CD4-positive, alpha-beta T cell (primary cell): ENCODE measurements at places on chromosomes 1 and 21. TPM values are rescaled to one million over a fixed set of nuclear protein-coding genes. Genes with fewer than 3 reads are reported as not detected.

The PTAFR gene
- total RNA-seq = 0.53 TPM

The C1QA gene
- not detected for total RNA-seq

The MCOLN2 gene
- 9.7 TPM for total RNA-seq

The SELL gene
- 204 TPM for total RNA-seq

The EVA1C gene
- 11.1 TPM for total RNA-seq

The RGS13 gene
- total RNA-seq = 0.30 TPM

The TNFSF18 gene
- total RNA-seq = not detected

The KIAA1614 gene
- total RNA-seq = 0.14 TPM

The ILDR2 gene
- total RNA-seq = 0.67 TPM

The SPRR2B gene
- total RNA-seq = not detected

GRCh38 chr1:36307601-36308330 lies 1.6 kb downstream of the SH3D21 start:
- peak; percentile 39 for DNase-seq
- peaks cover 16% of the 10 kb centered on the region for H3K36me3 ChIP-seq
- no peaks in the 10 kb centered on the region for H3K27me3 ChIP-seq
- H3K4me3 ChIP-seq = peak overlapping the region; percentile 64
- H3K27ac ChIP-seq = no peak overlapping the region

DNA sequence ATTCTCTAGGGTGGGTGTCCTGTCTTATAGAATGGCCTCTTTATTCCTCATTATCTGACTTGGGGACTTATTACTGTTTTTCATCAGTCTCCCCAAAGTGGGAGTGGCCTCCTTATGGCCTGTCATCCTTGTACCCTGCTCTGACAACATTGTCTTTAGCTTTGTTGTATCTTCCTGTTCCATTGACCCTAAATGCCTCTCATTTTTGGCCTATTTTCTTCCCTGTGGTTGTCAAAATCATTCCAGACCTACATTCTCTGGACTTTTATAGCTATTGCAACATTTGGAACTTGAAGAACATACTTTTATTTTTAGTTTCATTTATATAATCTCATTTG lies 9.7 kb downstream of the SFT2D2 start:
- no peaks in the 10 kb centered on the region for H3K27me3 ChIP-seq
- peaks cover 17% of the 10 kb centered on the region for H3K4me1 ChIP-seq
- no peak overlapping the region for H3K4me3 ChIP-seq
- DNase-seq = no peak
- peaks cover 87% of the 10 kb centered on the region for H3K36me3 ChIP-seq

GRCh38 chr1:167772436-167772835 lies 50.7 kb downstream of the MPZL1 start:
- H3K27me3 ChIP-seq = no peaks in the 10 kb centered on the region
- no peak for DNase-seq
- no peak overlapping the region for H3K27ac ChIP-seq
- H3K4me1 ChIP-seq = no peaks in the 10 kb centered on the region

- no peaks in the 10 kb centered on the region for H3K36me3 ChIP-seq
- H3K4me3 ChIP-seq = no peak overlapping the region
- DNase-seq = no peak
- no peak overlapping the region for H3K27ac ChIP-seq
Observed at GRCh38 chr1:41811051-41811795, 107.5 kb downstream of the HIVEP3 start.

DNA sequence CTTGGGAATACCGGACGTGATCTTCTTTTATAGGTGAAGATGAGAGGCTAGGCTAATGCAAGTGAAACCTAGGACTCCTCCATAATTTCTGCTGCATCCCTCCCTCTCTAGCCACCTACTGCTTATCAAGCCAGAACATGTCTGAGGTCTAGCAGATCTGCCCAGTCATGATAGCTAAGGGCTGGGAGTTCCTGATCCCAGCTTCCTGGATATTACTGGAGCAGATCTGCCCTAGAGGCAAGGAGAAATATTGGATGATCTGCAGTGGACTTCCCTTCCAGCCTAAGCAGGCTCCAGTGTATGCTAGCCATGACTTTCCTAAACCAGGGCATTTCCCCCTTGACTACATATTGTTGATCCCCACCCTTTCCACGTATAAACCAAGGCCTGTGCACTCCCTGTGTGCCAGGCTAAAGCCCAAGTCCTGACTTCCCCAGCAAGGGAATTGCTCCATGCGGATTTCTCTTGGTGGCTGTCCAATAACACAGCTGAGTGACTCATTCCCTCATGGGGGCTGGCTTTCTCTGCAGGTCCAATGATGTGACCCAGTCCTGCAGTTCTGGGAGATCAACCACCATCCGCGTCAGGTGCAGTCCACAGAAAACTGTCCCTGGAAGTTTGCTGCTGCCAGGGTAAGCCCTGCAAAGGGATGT lies 15.5 kb upstream of the SARS1 start:
- no peaks in the 10 kb centered on the region for H3K27me3 ChIP-seq
- DNase-seq = no peak
- no peak overlapping the region for H3K27ac ChIP-seq
- peaks cover 3% of the 10 kb centered on the region for H3K36me3 ChIP-seq

GRCh38 chr21:42654179-42654912 lies 925 bp downstream of the PDE9A start:
- H3K36me3 ChIP-seq = no peaks in the 10 kb centered on the region
- DNase-seq = no peak
- peaks cover 9% of the 10 kb centered on the region for H3K27me3 ChIP-seq
- peaks cover 24% of the 10 kb centered on the region for H3K4me1 ChIP-seq
- H3K4me3 ChIP-seq = peak overlapping the region; percentile 58

DNA sequence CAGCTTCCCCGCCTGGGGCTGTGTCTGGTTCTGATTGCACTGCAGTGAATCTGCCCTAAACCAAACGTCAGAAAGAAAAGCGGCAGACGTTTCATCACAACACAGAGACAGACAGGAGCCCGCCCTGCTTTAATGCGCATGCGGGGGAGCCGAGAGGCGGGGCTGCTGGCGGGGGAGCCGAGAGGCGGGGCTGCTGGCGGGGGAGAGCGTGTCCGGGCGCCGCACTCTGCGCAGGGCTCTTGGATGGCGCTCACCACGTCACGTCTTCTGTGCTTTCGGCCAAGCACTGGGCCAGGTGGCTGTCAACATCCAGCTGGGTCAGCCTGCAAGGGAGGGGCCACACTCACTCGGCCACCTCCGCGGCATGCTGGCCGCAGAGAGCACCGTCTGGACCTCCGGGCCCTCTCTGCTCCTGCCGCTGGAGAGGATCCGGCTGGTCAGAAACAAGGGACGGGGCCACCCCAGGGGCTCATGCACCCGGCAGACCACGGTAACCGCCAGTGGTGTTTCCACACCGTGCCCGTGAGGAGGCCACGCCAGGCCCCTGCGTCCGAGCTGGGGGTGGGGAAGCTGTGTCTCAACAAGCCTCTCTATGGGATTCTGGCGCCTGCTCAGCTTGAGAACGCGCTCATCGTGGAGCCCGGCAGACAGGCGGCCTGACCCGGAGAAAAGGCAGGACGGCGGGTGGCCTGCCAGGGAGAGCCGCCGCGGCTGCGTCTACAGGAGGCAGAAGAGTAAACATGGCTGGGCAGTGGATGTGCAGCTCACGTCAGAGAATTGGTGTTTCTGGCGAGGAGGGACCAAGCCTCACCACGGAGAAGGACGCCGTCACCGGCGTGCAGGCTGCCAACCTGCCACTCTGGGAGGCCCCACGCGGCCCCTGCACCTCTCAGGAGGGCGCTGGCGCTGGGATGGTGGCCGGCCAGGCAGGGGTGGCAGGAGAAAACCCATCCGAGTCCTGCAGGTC lies 4.8 kb downstream of the FAAP20 start:
- H3K27ac ChIP-seq = peak overlapping the region; percentile 17
- H3K4me1 ChIP-seq = peaks cover 38% of the 10 kb centered on the region
- no peaks in the 10 kb centered on the region for H3K27me3 ChIP-seq
- peak; percentile 85 for DNase-seq
- H3K36me3 ChIP-seq = peaks cover 8% of the 10 kb centered on the region

DNA sequence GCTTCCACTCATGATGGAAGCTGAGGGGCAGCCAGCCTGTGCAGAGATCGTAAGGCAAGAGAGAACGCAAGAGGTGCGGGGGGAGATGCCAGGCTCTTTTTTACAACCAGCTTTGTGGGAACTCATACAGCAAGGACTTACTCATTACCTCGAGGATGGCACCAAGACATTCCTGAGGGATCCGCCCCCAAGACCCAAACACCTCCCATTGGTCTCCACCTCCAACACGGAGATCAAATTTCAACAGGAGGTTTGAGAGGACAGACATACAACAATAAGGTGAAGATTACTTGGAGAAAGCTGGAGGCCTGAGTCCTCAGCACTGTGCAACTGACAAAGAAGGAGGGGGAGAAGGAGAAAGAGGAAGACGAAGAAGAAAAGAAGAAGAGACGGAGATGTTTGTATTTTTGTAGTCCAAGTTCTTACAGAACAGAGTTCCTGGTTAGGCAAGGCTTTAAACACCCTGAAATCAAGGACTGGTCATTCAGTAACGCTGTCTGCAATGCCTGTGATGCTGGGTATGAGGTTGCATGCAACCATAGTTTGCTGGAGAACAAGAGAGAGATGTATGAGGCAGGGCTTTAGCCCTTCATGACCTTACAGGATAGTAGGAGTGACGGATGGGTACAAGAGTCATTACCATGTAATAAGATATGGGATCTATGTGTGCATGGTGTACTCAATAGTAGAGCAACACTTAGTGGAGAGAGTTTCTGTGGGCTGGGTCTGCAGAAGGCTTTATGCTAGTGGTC lies 19.7 kb upstream of the GALNT2 start:
- H3K36me3 ChIP-seq = no peaks in the 10 kb centered on the region
- peaks cover 3% of the 10 kb centered on the region for H3K27me3 ChIP-seq
- H3K4me3 ChIP-seq = no peak overlapping the region
- no peak for DNase-seq

- DNase-seq = no peak
- H3K4me3 ChIP-seq = no peak overlapping the region
- no peak overlapping the region for H3K27ac ChIP-seq
Observed at GRCh38 chr1:233677690-233678354, 63.9 kb downstream of the KCNK1 start.

DNA sequence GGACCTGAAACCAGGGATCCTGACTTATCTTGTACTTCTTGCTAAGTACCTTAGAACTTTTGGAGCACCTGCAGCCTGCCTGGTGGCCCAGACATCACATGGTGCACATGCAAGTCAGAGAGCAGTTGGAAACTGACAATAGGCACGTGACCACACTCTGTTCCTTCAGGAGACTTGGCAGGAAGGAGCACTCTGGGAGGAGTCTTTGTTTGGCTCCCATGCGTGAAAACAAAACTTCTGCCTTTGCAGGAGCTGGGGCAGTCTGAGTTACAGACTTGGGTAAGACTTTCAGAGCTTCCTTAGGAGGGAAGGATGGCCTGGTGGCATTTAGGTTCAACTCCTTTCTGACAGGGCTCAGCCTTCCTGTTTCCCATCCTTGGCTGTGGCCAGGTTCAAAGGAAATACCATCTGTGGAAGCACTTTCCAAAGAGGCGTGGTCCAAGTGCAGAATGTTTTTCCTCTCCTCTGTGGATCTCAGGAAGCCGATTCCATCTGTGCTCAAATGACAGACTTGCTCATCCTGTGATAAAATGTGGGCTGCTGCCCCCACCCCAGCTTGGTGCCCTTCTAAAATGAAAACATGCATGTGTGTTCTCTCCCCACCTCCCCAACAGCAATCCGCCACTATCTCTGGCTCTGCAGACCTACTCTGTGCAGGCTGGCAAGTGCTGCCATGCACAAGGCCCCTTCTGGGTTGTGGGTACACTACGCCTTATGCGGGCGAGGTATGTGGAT lies 14.1 kb upstream of the ZNF436 start:
- no peak overlapping the region for H3K4me3 ChIP-seq
- H3K27me3 ChIP-seq = no peaks in the 10 kb centered on the region
- peaks cover 4% of the 10 kb centered on the region for H3K36me3 ChIP-seq
- no peak for DNase-seq

GRCh38 chr1:78277253-78277652 lies 213.5 kb upstream of the PTGFR start:
- H3K27me3 ChIP-seq = no peaks in the 10 kb centered on the region
- H3K4me3 ChIP-seq = no peak overlapping the region

DNA sequence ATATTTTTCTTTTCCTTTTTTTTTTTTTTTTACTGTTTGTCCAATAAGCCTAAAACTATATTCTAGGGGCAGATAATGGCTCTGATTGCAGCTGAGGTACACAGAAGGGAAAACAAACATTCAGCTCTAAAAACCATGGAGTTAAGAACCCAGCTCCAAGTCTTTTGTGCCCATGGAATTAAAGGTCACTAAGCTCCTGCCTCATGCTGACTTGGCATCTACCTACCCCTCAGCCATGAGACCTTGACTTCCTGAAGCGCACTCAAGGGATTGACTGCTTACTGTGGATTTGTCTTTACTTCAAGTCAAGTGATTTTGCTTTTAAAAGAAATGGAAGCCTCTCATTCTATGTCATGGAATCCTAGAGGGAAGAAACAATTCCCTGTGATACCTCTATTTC lies 192.3 kb downstream of the AMY1C start:
- DNase-seq = no peak
- H3K27ac ChIP-seq = no peak overlapping the region
- no peaks in the 10 kb centered on the region for H3K4me1 ChIP-seq
- no peaks in the 10 kb centered on the region for H3K27me3 ChIP-seq
- H3K4me3 ChIP-seq = no peak overlapping the region
- H3K36me3 ChIP-seq = no peaks in the 10 kb centered on the region

DNA sequence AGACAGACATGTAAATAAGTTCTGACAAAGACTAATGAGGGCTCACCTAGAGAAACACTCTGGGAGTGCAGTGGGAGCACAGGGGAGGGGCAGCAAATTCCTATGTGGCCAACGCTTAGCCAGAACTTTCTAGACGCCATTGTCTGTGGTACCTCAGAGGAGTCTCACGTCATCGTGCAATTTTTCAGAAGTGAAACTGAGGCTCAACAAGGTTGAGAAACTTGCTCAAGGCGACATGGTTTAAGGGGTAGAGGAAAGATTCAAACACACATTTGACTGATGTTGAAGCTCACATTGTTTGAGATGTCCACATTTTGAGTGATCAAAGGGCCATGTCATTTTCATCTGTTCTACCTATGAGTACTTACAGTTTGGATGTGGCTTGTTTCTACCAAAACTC lies 152.6 kb upstream of the LMO4 start:
- no peaks in the 10 kb centered on the region for H3K36me3 ChIP-seq
- H3K4me1 ChIP-seq = no peaks in the 10 kb centered on the region
- no peak overlapping the region for H3K27ac ChIP-seq

GRCh38 chr1:94063379-94063778 lies 57.6 kb downstream of the ABCA4 start:
- H3K27ac ChIP-seq = no peak overlapping the region
- H3K4me3 ChIP-seq = no peak overlapping the region
- H3K4me1 ChIP-seq = no peaks in the 10 kb centered on the region
- H3K36me3 ChIP-seq = no peaks in the 10 kb centered on the region
- H3K27me3 ChIP-seq = no peaks in the 10 kb centered on the region
- DNase-seq = no peak

GRCh38 chr1:182175361-182175931 lies 113.9 kb upstream of the ZNF648 start:
- no peak overlapping the region for H3K27ac ChIP-seq
- no peak for DNase-seq
- H3K36me3 ChIP-seq = no peaks in the 10 kb centered on the region
- H3K27me3 ChIP-seq = no peaks in the 10 kb centered on the region

- no peak overlapping the region for H3K4me3 ChIP-seq
- H3K36me3 ChIP-seq = no peaks in the 10 kb centered on the region
- no peak overlapping the region for H3K27ac ChIP-seq
- H3K4me1 ChIP-seq = no peaks in the 10 kb centered on the region
- H3K27me3 ChIP-seq = no peaks in the 10 kb centered on the region
- no peak for DNase-seq
Observed at GRCh38 chr1:164977561-164977960, 379.0 kb downstream of the LMX1A start.
